ENCODE measurements at places on chromosomes 5 and 9. TPM values are rescaled to one million over a fixed set of nuclear protein-coding genes. Genes with fewer than 3 reads are reported as not detected.

The GABBR2 gene
- total RNA-seq, result 112 TPM

The NFX1 gene
- total RNA-seq, result 46.3 TPM

The EXD3 gene
- total RNA-seq, result 32.4 TPM

The ROPN1L gene
- total RNA-seq, result 5.2 TPM

The PCDHB7 gene
- 5.9 TPM for total RNA-seq

The PGM5 gene
- total RNA-seq, result 2.0 TPM

The NDUFS6 gene
- total RNA-seq, result 24.8 TPM

The BRINP1 gene
- 84.2 TPM for total RNA-seq

The FCN2 gene
- total RNA-seq, result not detected

The FOXB2 gene
- not detected for total RNA-seq

The GDNF gene
- total RNA-seq, result 0.69 TPM

The FOXD1 gene
- 3.5 TPM for total RNA-seq

The FYB1 gene
- total RNA-seq, result 13.1 TPM

The MYMK gene
- not detected for total RNA-seq

The SPATA31A3 gene
- not detected for total RNA-seq

The CENPK gene
- total RNA-seq, result 0.60 TPM

The SLC24A2 gene
- 216 TPM for total RNA-seq

The SURF4 gene
- total RNA-seq, result 73.9 TPM

The SLC46A2 gene
- 0.36 TPM for total RNA-seq

The TMEM232 gene
- 31.8 TPM for total RNA-seq

The TPM2 gene
- total RNA-seq, result 33.1 TPM

The C1QTNF2 gene
- 1.1 TPM for total RNA-seq

The WHRN gene
- total RNA-seq, result 37.4 TPM

The CDH9 gene
- total RNA-seq, result 30.2 TPM

The SLC36A3 gene
- total RNA-seq, result not detected

The OR1J1 gene
- total RNA-seq, result not detected

The ACOT12 gene
- total RNA-seq, result 1.0 TPM

The MEGF10 gene
- 105 TPM for total RNA-seq

The NIPAL4 gene
- total RNA-seq, result 4.8 TPM

The PTTG1 gene
- 8.2 TPM for total RNA-seq

The GPBP1 gene
- total RNA-seq, result 117 TPM

The EFNA5 gene
- total RNA-seq, result 42.0 TPM

The PCDHGA9 gene
- total RNA-seq, result 13.9 TPM

The IL17B gene
- total RNA-seq, result not detected

The FBLL1 gene
- total RNA-seq, result 35.7 TPM

All from dorsolateral prefrontal cortex (tissue), 122 donors.